Natural killer cell (primary cell): ENCODE measurements at places on chromosomes 2 and 18. TPM values are rescaled to one million over a fixed set of nuclear protein-coding genes. Genes with fewer than 3 reads are reported as not detected.

DNA sequence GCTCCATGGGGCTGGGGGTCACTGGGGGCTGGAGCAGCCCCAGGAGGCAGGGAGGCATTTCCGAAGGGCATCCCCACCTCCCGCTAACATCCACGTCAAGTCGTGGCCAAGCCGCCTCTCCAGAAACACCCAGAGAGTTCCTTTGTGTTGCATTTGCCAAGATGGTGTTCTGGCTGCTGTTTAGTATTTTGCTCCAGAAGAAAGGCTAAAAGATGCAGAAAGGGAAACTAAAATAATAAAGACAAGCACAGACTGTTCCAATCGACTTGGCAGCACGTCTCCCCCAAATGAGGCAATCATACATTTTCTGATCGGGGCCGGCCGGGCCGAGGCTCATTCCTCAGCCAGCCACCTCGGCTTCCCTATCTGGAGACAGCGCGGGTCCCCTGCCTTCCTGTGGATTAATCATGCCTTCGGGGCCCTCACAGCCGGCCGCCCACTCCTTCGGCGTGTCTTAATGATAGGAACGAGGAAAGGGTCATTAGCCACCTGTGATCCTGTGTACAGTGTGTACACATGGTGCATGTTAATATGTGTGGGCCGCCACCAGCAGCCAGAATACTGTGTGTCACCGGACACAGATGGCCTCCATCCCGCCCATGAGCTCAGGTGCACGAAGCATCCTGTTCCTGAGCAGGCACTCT, 169.2 kb downstream of the KLHL29 start:
- DNase-seq, result no peak

TCF23 gene
- total RNA-seq, result not detected

MAIP1 gene
- 26.4 TPM for total RNA-seq

DNA sequence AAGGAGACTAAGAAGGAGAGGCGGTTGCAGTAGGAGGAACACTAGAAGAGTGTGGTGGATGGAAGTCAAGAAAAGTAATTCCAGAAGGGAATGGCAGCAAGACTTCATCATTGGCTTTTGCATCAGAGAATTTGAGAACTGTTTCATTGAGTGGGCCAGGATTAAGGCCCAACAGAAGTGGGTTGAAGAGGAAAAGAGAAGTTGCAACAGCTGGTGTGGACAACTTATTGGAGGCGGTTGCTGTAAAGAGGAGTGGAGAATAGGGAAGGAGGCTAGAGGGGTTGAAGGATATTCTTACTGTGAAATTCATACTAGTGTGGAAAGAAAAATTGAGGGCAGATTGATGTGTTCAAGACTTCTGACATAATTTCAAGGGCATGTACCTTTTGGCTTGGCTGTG, 168.7 kb upstream of the FN1 start:
- no peak for DNase-seq

DNA sequence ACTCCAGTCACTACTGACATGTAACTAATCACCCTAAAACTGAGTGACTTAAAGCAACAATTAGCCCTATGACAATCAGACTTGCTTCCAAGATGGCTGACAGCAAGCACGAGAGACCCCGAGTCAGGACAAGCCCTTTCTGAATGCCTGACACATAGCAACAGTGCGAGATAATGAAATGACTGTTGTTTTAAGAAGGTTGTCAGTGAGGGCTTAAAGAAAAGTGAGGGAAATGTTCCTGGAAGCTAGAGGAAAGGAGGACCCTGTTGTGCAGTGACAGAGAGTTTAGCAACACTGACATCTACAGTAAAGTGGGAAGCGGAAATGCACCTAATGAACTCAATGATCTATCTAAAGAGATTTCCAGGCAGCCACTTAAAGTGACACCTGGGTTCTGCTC, 163.1 kb downstream of the STK39 start:
- DNase-seq, result no peak

LIMS2 gene
- total RNA-seq, result not detected

OSBPL1A gene
- total RNA-seq, result 32.5 TPM

- DNase-seq, result no peak
These were observed 92.3 kb upstream of the UPP2 start for GRCh38 chr2:158009399-158009798.

ACMSD gene
- total RNA-seq, result not detected

CENPA gene
- total RNA-seq, result 0.52 TPM

DNA sequence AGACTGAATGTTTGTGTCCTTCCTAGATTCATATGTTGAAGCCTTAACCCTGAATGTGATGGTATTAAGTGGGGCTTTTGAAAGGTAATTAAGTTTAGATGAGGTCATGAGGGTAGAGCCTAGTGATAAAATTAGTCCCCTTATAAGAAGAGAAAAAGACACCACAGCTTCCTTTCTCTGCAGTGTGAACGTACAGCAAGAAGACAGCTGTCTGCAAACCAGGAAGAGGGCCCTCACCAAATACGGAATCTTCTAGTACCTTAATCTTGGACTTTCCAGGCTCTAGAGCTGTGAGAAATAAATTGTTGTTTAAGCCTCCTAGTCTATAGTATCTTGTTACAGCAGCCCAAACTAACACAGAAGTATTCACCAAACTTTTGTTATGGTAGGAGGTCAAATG, 57.1 kb upstream of the CYTIP start:
- DNase-seq, result no peak

DNA sequence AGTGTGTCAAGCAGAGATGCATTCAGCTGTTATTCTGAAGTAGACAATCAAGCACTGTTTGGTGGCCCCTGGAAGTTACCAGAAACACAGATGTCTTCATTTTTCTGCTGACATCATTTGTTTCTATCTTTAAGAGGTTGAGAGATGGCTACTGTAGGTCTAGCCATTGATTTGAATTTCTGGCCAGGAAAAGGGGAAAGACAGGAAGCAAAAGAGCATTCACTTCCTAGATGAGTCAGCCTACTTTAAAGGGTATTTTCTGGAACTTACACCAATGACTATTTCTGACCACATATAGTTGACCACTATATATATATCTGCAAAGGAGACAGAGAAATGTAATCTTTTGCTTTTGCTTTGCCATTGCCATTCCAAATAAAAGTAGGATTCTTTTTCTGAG, 900.1 kb upstream of the SOX11 start:
- no peak for DNase-seq

GRCh38 chr2:9050122-9050809, 46.8 kb upstream of the MBOAT2 start:
- DNase-seq, result no peak

DNA sequence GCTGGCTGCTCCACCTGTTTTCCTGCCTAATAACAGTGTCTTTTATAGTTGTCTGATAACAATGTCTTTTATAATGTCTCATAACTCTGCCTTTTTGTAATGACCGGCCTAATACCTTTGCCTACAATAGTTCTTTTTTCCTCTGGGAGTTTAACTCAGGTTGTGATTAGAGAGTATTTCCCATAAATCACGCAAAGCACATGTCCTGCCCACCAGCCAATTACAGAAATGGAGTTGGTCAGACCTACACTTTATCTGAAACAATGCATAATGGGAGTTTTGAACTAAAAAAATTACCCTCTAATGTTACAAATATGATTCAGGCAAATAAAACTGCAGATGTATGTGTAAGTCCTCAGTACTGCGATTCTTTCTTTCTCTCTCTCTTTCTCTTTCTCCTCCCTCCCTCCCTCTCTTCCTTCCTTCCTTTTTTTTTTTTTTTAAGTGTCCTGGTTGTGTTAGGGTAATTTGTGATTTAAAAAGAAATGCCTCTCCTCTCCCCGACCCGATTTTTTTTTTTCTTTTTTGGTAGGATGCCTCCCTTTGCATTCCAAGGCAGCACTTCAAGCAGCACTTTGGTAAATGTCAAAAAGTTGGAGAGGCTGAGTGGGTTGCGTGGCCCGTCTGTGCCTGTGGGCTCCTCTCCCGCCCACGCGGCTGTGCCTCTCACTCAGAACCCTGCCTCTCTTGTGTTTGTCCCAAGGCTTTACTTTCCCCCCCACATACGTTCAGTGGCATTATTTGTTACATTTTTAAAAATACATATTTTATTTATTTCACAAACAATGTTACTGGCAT, 147.3 kb downstream of the AGAP1 start:
- no peak for DNase-seq

GRCh38 chr2:172856606-172857005, 121.0 kb downstream of the RAPGEF4 start:
- no peak for DNase-seq
